ENCODE measurements at places on chromosomes 5 and 9.

GRCh38 chr5:133323494-133324457, 272.0 kb downstream of the HSPA4 start:
- DNase-seq = no peak

- no peak for DNase-seq
Measured at GRCh38 chr9:4849369-4849768, 56.6 kb downstream of the RCL1 start.

DNA sequence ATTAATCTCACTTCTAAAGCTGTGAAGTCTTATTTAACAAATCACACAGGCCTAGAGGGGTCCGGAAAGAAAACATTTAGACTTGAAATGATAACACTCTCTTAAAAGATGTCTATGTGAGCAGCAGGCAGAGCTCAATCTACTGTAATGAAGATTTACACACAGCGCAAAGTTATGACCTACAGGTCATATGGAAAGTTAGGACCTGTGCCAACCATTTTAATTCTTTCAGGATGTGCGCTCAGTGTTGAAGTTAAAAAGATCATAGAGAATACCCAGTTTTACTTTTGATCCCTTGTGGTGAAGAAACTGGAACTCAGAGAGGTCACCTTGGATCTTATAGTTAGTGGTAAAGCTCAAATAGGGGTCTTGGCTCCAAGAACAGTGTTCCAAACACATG, 3.1 kb upstream of the CREBRF start:
- no peak for DNase-seq

GRCh38 chr5:93395971-93396379, 185.0 kb downstream of the NR2F1-AS1 start:
- peak; percentile 52 for DNase-seq

GRCh38 chr5:17448877-17449276, 49.2 kb upstream of the TAF11L2 start:
- no peak for DNase-seq

GRCh38 chr9:70571258-70571657, 156.8 kb upstream of the KLF9 start:
- no peak for DNase-seq

DNA sequence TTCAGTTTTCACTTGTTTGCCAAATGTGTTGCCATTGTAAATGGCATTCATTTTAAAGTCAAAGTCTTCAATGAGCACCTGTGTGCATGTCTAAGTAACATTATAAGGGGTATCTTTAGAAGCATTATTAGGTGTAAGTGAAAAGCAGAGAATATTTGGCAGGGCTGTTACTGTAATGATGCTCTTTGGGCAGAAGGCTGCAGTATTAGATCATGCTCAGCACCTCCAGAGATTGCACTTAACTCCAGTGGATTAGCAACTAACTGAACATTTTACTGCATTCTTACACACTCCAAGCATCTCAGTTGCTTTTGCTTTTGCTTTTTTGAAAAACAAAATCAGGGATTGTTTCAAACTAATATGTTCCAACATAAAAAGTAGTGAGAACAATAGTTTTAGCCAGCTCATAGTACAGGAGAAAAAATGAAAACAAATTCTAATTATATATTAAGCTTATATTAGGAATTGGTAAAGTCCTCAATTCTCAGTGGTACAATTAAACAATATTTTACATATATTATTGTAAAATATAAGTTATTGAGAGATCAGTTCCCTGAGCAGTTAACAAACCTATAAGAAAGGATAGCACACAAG, 1740.9 kb upstream of the CDH9 start:
- no peak for DNase-seq

DNA sequence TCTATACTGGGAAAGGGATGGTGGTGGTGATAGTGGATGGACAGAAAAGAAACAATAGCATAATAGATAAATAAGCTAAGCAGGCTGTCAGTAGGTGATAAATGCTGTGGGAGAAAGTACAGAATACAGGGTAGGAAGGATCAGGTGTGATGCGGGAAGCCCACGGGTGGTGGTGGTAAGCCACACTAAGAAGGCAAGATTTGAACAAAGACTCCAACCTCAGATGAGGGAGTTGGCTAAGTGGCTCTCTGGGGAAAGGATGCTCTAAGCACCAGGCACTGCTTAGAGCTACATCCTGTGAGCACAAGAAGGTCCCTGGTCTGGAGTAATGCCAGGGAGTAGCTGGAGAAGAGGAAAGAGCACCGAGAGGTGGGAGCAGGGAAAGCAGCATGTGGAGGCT, 151.6 kb upstream of the KLF9 start:
- DNase-seq = no peak

DNA sequence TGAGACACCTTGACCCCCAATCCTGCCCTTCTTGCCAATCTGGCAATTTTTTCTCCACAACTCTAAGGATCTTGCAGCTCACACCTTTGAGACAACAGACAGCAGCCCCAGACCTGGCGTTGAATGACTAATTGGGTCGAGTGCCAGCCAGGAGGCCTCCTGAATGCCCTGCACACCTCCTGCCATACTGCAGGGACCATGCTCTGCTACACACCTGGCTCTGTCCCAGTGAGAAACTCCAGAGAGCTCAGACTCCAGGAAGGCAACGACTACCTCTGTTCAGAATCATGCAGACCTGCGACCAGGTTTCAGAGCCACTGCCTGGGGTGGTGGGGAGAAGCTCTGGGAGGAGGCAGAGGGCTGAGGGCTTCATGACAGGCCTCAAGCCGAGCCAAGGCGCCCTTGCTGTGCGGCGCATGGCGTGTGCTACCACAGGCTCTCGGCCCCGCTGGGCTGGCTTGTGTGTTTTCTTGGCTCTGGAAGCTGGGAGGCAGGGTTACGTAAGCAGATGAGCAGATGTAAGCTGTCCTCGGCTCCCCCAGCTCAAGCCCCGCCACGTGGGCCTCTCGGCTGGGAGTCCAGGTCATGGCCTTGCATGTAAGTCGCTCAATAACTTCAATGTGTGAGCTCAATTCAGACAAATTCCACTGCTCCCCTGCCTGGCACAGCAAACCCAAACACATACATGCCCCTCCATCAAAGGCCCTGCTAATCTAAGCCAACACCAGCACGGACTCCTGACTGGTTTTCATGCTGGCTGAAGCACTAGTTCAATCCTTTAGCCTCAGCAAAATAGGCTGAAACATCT, 27.5 kb downstream of the B4GALT1 start:
- peak; percentile 63 for DNase-seq

DNA sequence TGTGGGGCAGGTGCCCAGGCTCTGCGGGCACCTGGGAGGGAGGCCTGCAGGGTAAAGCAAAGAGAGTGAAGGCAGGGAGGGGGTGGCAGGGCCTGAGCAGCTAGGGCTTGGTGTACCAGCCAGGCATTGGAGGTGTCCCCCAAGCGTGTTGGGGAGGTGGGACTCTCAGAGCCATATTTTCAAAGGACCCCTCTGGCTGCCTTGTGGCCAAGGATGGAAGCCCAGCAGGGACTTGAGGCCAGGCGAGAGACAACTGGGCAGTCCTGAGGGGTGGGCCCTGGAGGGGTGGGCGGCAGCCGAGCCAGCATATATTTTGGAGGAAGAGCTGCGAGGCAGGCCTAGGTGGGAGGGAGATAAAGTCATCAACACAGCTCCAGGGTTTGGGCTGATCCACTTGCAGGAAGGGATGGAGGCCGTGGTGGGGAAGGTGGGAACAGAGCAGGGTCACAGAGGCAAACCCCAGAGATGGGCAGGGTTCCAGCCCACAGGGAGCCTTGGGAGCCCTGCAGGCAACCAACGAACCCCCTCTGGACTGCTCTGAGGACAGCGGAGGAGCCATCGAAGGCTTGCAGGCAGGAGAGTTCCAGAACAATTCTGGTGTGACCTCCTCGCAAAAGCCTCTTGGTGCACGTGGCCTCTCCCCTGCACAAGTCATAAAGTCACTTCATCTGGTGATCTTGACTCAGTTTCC, 35.7 kb downstream of the DUSP1 start:
- no peak for DNase-seq

DNA sequence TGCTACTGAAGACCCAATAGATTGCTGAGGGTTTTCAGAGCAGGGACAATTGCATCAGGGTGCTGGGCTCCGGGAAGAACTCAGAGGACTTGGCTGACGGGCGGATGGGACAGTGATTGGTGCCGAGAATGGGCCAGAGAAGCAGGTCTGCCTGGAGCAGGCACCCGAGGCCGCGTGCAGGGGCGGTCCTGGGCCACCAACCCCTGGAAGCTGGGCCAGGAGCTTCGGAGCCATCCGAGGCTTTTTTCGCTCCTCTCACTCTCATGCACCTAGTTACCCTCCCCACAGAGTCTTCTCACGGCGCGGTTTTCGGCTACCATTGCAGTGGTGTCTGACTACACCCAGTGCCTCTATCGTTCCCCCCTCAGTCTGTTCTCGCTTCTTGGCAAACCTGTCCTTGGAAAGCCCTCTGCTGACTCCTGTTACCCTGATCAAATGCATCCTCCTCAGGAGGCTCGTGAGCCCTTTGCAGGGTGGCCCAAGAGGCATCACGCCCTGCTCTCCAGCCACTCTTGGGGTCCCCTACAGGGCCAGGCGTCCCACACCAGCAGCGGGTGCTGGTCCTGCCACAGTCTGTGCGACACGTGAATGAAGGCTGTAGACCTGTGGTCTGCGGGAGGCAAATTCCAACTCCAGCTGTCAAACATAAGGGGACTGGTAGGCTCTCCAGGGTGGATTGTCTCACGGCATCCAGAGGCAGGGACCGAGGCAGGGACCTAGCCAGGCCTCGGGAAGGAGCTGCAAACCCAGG, 1.2 kb upstream of the CLPTM1L start:
- no peak for DNase-seq

DNA sequence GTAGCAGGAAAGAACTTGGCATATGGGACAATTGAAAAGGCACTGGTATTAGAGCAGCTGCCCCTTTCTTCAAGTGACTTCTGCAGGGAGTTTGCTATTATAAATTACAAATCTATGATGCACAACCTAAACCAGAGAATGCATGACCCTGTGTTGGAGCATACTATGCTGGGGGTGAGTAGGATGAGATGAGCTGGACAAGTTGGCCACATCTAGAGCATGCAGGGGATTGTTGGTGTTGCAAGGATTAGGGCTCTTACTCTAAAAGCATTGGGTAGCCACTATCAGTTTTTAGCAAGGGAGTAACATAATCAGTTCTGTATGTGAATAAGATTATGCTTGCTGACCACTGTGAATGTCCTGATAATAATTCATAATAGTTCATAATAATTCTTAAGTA, 186.7 kb downstream of the KIAA0825 start:
- DNase-seq = no peak

DNA sequence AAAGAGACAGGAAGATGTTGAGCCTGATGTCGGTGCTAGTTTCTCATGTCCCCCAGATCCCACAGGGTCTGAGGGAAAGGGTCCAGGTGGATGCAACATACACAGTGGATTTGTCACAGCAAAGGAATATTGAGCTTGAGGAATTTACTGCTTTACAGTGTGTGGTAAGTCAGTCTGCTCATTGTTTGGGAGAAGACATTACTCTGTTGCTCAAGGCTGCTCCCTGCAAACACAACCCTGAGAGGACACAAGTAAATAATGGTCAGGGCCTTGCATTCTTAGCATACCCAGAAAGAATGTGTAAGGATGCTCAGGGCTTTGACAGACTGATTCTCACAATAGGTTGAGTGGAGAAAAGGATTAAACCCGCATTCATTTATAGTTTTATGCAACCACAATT, 7.3 kb upstream of the MAN2A1 start:
- no peak for DNase-seq

DNA sequence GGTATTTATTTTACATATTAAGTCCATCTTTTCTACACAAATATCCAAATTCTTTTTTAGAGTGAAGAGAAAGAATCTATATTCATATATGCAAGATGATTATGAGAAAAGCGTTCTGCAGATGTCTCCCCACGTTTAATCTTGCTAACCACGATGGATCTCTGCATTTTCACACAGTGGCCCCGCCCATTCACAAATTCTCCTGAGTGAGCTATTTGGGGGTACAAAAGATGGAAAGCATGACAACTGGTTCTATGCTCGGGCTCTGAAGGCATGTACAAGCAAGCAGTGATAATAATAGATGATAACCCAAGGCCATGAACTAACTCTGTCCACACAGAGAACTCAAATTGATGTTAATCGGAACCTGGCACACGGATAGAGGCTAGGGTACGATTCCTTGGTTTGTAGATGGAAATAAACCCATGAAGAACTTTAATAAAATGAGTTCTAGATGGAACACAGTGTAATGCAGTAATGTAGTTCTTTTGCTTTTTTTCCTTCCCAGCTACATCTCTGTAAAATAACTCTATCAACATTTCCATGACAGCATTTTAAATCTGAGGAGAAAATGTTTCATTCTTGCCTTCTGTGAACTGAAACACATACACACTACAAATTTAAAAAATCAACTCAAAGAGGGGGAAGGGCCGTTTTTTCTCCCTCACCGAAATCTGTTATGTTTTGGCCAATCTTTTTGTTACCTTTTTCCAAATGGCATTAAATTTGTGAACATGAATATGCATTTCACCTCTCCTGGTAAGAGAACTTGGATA, 851.7 kb upstream of the DMAC1 start:
- DNase-seq = no peak

DNA sequence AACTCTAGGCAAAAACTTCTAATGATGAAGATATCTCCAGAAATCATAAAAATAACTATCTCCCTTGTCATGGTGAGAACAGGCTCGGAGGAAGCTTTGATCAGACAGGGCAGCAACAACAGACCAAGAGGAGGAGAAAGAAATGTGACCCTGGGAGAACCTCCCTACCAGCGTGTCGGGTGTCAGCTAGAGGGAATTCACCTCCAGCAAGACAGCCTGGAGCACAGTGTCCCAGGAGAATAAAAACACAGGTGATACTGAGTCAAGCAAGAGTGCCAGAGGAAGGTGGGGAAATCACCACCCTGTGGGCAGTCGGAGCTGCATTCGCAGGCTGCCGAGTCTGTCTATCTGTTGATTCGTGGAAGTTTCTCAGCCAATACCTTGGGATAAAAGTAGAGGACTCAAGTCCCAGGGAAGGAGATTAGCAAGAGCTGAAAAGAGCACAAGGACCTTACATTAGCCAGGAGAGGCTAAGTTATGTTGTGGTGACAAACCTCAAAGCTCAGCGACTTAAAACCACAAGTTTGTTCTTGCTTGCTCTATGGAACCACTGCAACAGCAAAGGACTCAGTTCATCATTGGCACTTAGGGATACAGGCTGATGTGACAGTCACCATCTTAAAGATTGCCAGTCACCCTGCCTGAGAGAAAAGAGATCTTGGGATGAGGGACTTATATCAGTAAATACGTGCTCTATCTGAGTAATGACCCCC, 598.3 kb downstream of the CCDC171 start:
- no peak for DNase-seq

DNA sequence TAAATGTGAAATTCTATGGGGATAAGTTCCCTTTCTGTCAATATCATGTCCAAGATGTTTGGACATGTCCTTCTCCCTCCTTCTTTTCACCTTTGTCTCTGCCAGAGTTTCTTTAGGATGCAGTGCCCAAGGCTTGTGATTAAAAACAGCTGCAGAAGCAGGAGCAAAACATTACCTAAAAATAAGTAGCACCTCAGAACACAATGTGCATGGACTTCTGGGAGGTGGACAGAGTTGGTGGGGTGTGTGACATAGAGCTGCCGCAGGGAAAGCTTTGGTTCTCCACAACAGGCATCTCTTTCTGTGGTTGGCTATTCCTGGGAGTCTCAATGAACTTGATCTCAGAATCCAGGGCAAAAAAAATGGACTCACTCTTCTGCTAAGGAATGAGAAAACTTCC, 97.0 kb downstream of the SEC61B start:
- no peak for DNase-seq
